COLO829 (cell line): ENCODE measurements at places on chromosomes 12 and 14.

DNA sequence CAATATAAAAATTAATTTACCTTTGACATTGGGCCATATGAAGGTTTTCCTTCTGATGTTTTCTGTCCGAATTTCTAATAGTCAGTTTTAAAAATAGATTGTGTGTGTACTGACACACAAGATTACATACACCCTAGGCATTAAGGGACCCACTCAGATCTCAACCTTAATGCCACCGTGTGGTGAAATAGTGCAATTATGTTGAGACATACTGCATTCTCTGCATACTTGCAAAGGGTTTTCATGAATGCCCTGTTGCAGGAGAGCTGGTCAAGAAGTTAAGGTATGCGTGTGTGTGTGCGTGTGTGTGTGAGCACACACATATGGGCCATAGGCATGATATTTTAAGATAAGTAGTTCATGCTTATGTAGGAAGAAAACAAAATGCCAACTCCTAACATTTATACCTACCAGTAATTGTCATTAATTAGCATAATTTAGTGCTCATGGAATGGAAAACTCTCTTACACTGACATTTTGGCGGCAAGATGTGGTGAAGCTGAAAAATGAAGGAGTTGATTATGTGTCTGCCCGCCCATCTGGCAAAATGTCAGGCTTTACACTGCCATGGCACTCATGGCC is 58.8 kb downstream of the PIK3C2G start:
- peak; percentile 17 for DNase-seq

DNA sequence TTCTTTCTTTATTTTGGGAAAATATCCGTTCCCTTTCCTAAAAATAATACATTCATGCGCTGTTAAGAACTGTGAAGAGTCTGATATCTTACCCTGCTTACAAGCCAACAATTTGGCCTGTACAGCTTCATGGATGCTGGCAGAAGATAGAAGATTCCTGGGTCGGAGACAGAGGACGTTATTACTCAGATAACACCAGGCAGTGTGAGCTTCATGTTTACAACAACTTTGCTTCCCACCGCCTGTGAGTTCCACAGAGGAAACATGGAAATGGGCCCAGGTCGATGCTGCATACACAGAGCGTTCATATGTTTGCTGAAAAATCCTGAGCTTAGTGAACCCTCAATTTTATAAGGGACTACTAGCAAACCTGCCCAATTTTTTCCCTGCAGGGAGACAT is 705.6 kb upstream of the SEL1L start:
- DNase-seq: no peak

DNA sequence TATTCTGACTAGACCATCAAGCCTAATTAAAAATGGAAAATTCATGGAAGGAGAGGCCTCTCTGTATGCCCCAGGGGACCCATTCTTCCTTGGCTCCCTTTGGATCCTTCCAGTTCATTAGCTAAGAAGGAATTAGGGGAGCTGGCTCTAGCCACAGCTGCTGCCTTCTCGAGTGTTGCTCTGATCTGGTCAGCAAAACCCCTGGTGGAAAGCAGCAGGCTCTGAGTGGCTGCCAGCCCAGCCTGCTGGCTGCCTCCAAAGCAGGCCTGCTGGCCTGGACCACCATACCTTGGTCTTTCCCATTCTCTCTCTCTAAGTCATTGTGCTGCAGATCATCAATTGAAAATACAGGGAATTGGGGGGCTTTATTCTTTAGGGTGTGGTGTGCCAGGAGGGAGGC is 29.0 kb upstream of the AKAP6 start:
- no peak for DNase-seq

DNA sequence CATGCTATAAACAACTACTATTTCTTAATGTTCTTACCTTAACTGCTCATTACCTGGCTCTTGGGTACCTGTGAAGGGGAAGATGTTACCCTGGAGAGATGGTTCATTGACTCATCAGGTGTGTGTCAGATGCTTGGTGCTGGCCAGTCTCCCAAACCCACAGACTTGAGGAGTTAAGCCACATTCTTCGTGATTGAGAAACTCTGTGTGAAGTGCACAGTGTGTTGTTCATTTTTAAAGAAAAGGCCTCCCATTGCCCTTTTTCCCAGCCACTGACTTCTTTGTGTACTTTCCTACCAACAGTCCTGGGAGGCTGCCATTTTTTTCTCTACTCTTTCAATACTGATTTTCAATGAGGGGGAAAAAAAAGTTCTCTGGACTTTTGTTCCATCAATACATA is 3.2 kb downstream of the MGST1 start:
- no peak for DNase-seq

GRCh38 chr12:88889326-88890110 is 309.2 kb upstream of the KITLG start:
- DNase-seq: no peak

GRCh38 chr14:33040372-33041140 is 101.9 kb downstream of the NPAS3 start:
- no peak for DNase-seq

GRCh38 chr14:95467232-95467631 is 49.2 kb downstream of the SYNE3 start:
- no peak for DNase-seq

DNA sequence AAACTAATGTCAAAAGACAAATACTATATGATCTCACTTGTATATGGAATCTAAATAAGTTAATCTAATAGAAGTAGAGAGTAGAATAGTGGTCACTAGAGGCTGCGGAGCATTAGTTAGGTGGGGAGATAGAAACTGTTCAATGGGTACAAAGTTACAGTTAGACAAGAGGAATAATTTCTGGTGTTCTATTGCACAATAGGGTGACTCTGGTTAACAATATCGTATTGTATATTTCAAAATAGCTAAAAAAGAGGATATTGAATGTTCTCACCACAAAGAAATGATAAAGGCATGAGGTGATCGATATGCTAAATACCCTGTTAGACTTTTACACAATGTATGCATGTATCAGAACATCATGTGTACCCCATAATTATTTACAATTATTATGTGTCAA is 42.9 kb downstream of the IGF1 start:
- DNase-seq: no peak

- no peak for DNase-seq
These were observed 150.1 kb downstream of the EGLN3 start for GRCh38 chr14:33800735-33801163.

- no peak for DNase-seq
These were observed 1213.6 kb downstream of the GALC start for GRCh38 chr14:86779416-86779815.

GRCh38 chr14:89248411-89249064 is 168.5 kb downstream of the FOXN3 start:
- DNase-seq: no peak

DNA sequence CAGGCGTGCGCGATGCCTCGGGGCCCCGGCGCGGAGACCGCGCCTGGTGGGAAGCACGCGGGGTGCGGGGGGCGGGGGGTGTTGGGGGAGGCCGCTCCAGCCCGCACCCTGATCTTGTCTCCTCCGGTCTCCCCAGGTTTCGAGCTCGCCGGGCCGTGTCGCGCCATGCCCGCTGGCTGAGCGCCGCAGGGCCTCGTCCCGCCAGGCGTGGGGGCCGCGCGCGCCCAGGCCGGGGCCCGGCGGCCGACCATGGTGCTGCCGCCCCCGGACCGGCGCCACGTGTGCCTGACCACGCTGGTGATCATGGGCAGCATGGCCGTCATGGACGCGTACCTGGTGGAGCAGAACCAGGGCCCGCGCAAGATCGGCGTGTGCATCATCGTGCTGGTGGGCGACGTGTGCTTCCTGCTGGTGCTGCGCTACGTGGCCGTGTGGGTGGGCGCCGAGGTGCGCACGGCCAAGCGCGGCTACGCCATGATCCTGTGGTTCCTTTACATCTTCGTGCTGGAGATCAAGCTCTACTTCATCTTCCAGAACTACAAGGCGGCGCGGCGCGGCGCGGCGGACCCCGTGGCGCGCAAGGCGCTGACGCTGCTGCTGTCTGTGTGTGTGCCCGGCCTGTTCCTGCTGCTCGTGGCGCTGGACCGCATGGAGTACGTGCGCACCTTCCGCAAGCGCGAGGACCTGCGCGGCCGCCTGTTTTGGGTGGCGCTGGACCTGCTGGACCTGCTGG is 2.4 kb downstream of the TMEM121 start:
- no peak for DNase-seq

GRCh38 chr12:79006306-79006705 is 141.7 kb downstream of the SYT1 start:
- DNase-seq: peak; percentile 10

DNA sequence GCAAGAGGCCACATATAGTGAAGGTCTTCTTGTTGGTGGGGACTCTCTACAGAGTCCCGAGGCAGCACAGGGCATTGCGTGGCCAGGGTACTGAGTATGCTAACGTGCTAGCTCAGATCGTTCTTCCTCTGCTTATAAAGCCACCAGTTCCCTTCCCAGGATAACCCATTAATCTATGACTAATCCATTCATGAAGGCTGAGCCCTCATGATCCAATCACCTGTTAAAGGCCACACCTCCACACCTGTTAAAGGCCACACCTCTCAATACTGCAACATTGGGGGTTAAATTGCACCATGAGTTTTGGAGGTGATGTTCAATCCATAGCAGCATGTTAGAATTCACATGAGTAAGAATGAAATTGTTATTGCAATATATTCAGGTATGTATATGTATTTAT is 12.8 kb upstream of the YARS2 start:
- no peak for DNase-seq

GRCh38 chr12:12506496-12506890 is 56.2 kb downstream of the DUSP16 start:
- no peak for DNase-seq

GRCh38 chr14:73729556-73730265 is 15.5 kb upstream of the PNMA1 start:
- no peak for DNase-seq

DNA sequence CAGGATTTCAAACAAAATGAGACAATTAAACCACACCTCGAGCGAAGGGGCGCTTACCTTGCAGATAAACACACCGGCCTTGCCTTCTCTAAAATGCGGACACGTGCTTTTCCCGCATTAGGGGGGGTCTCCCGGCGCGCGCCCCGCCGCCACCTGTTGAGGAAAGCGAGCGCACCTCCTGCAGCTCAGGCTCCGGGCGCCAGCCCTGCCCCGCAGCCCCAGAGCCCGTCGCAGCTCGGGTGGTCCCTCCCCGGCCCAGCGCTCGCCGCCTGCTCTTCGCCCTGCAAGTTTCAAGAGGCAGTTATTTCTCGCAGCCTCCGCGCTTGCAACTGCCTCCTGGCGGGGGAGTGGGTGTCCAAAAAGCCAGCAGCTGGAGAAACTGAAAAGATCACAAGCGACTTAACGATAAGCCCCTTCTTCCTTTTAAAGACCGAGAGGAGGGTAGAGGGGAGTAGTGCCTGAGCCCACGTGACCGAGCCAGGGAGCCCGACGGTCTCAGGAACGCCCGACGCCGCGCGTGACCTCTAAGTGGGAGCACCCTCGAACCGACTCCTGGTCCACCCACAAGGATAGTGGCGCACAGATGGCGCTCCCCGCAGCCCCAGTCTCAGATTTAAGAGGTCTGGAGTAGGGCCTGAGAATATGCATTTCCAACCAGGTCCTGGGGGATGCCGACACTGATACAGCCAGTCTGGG is at the start of gene ESR2:
TSS of gene ESR2 (minus strand) at position 396 of the 696 bp plus-strand sequence. CDS start 11,386 bp downstream, outside the sequence.
- DNase-seq: no peak

DNA sequence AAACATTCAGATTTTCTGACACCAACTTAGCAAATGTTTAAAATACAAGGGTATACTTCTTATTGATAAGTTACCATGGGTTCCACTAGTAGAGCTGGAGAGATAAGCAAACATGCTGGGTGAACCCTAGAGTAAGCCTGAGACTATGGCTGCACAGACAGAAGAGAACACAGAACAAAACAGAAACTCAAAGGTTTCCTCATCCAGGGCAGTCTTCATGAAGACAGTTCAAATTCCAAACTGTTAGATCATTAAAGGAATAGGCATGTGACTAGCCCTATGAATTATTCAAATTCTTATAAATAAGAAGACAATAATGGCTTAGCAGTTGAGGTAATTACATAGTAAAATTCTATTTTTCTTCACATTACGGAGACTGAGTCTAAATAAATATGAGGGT is 28.1 kb downstream of the BTBD7 start:
- peak; percentile 4 for DNase-seq

- DNase-seq: peak; percentile 17
These were observed 229.4 kb downstream of the CNTN1 start for GRCh38 chr12:40921563-40922163.

- DNase-seq: no peak
These were observed 61.7 kb upstream of the RIC8B start for GRCh38 chr12:106712768-106713167.

GRCh38 chr12:120640861-120641833 is 721 bp downstream of the CABP1 start:
- no peak for DNase-seq
